ENCODE measurements at places on chromosomes 16 and 17. TPM values are rescaled to one million over a fixed set of nuclear protein-coding genes. Genes with fewer than 3 reads are reported as not detected.

The SPHK1 gene
- 10.4 TPM for total RNA-seq

The TSPAN10 gene
- total RNA-seq, result 2.1 TPM

The MAPT gene
- 2.9 TPM for total RNA-seq

The MT4 gene
- total RNA-seq, result not detected

The SREBF1 gene
- total RNA-seq, result 48.3 TPM

The GNAO1 gene
- total RNA-seq, result 4.3 TPM

The RASL10B gene
- total RNA-seq, result 2.4 TPM

All from kidney (tissue), 22 donors.